ENCODE measurements at places on chromosomes 2 and 18.

DNA sequence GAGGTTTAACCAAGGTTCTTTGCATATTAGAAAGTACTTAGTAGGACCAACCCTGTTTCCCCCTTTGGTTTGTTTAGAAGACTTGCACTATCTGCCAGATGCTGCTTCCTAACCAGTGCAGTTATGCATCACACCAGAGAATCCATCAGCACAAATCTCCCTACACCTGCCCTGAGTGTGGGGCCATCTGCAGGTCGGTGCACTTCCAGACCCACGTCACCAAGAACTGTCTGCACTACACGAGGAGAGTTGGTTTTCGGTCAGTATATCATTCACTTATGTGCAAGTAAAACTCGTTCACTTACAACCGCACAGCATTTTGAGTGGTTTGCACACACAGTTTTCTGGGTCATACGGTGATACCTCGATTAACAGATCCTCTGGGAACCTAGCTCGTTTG is 69.7 kb downstream of the ZNF532 start:
- DNase-seq: no peak

- no peak for DNase-seq
These were observed 314.4 kb upstream of the NT5C1B start for GRCh38 chr2:18903750-18904149.

- no peak for DNase-seq
These were observed 200.6 kb downstream of the PPP1R1C start for GRCh38 chr2:182186132-182186735.

DNA sequence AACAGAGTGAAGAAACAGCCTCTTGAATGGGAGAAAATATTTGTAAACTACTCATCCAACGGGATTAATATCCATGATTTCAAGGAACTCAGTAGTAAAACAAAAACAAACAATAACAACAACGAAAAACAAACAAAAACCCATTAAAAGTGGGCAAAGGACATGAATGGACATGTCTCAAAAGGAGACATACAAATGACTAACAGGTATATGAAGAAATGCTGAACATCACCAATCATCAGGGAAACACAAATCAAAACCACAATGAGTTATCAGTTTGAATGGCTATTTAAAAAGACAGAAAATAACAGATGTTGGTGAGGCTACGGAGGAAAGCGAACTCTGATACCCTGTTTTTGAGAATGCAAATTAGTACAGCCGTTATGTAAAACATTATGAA is 224.8 kb upstream of the NRXN1 start:
- no peak for DNase-seq

GRCh38 chr2:169664978-169665930 is 29.0 kb downstream of the CFAP210 start:
- no peak for DNase-seq

DNA sequence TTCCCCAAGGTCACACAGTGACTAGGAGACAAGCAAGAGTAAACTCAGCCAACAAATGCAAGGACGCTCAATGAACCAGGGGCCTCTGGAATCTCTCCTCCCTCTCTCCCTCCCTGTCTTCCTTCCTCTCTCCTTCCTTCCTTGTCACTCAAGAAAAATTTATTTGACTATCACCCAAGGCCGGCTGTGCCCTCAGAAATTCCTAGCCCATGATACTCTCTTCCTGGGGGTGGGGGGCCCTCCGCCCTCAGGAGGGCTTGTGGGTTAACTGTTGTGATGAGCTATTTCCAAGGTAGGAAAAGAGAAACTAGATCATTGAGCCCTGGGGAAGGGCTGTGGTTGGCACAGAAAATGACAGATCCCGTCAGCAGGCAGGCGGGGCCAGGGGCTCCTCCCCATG is 21.7 kb downstream of the INHBB start:
- no peak for DNase-seq

GRCh38 chr2:231957913-231958763 is 3.4 kb upstream of the DIS3L2 start:
- no peak for DNase-seq

DNA sequence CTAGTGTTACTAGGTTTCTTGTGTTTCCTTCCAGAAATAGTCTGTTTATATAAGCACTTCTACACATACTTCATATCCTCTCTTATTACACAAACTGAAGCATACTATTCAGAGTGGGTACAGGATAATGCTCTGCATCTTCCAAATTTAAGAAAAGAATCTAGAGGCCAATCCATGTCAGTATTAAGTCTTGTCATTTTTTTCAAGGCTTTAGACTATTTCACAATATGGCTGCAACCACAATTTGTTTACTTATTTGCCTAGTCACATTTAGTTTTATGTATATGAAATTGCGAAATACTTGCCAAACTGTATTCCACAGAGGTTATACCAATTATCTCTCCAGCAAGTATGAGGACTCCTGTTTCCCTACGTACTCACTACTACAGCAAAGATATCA is 27.9 kb downstream of the IWS1 start:
- no peak for DNase-seq

GRCh38 chr2:1740716-1741589 is 3.4 kb downstream of the PXDN start:
- DNase-seq: no peak

GRCh38 chr2:9631878-9632700 is 1.3 kb upstream of the YWHAQ start:
- DNase-seq: no peak

DNA sequence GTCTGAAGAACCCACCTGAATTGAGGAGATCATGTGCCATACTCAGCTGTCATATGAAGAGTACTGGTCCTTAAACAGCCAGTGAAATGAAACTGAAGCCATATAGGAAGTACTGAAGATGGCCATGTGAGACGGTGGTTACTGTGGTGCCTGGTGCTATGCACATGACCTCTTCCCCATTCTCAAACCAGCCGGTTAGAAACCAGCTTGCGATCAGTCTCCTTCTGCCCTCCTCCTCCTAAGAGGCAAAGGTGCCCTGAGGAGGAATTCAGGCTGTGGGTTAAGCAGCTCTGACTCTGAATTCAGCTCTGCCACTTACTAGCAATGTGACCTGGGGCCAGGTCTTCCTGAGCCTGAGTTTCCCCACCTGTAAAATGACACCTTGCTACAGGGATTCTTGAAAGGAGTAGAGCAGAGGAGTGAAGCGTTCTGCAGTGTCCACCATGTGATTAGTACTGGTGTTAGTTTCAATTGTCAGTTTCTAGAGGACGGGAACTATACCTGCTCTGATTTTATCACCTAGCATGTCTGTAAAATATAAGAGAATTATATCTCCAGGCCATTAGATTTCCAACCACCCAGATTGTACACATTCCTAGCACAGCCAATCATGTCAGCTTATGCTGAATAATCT is 5.1 kb downstream of the FECH start:
- no peak for DNase-seq

DNA sequence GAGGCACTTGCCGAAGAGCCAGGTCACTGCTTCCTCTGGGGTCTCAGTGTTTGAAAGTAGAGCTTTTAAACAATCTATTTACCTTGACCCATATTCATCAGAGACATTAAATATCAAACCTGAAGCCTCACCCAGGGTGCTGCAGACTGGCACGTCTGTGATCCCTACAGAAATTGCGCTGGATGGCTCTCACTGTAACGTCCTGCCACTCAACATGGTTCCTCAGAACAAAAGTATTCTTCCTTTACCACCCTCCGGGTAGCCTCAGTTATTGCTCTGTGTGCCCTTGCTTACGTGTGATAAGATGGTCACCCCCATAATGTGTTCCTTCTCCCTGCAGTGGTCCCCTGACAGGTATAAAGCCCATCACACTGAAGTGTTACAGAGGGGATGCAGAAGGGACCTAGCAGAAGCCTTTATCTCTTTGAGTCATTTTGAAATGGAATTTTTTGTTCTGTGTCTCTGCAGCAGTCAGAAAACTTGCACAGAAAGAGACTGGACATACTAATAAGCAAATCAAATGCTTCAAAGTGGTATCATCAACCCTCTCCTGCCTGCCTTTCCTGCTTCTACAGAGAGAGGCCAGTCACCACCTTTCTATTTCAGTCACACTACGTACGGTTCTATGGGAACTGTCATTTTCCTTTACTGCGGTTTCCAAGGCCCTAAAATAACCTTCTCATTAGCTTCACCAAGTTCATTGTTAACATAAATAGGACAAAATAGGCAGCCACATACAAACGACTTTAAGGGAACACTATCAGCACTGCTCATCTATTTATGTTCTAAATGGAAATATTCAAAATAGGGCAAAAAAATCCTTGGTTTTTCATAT is 86.8 kb downstream of the METTL8 start:
- DNase-seq: no peak

GRCh38 chr2:66895206-66895605 is 460.3 kb downstream of the MEIS1 start:
- DNase-seq: no peak

GRCh38 chr2:191566344-191566743 is 111.6 kb upstream of the NABP1 start:
- peak; percentile 35 for DNase-seq

- DNase-seq: no peak
These were observed 59.4 kb upstream of the MSTN start for GRCh38 chr2:190121971-190122370.

DNA sequence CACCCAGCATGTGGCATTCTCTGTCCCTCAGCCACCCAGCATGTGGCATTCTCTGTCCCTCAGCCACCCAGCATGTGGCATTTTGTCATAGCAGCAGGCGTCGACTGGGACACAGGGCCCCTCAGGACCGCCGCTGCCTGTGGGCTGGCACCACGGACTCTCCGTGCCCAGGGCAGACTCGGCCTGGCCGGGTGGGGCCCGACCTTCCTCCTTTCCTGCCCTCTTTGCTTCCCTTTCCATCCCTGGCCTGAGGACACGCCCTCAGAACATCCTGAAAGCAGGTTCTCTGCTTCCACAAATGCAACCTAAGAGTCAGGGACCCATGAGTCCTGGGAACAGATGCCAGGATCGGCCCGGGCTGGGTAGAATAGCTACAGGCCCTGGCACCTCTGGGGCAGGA is 291.4 kb upstream of the SALL3 start:
- no peak for DNase-seq

DNA sequence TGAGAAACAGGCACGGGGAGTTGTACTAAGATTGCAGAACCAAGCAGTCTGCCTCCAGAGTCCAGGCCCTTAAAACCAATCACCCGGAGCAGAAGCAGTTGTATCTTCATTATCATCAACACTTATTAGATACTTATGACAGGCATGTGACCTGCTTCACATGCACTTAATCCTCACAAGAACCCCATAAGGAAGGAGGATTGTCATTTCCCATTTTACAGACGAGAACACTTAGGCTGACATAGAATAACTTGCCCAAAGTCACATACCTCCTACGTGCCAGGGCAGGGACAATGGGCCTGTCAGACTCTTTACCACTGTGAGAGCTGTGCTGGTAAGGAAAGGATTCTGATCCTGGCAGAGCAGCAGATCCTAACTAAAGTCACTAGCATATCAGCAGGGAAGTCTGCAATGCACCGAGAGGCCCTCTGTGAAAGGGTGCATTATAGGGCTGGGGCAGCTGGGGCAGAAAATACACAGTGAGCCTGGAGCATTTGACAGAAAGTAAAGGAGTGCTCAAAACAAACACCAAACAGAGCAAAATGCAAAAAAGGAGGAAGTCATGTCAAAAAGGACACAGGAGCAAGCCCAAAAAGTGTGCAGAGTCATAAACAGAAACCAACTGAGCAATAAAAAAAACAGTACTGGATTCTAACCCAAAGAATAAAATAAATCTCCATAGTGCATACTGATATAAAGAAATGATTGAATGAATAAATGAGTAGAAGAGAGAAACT is 55.9 kb upstream of the SP3 start:
- no peak for DNase-seq

GRCh38 chr2:234405462-234405861 is 91.4 kb downstream of the ARL4C start:
- DNase-seq: no peak

DNA sequence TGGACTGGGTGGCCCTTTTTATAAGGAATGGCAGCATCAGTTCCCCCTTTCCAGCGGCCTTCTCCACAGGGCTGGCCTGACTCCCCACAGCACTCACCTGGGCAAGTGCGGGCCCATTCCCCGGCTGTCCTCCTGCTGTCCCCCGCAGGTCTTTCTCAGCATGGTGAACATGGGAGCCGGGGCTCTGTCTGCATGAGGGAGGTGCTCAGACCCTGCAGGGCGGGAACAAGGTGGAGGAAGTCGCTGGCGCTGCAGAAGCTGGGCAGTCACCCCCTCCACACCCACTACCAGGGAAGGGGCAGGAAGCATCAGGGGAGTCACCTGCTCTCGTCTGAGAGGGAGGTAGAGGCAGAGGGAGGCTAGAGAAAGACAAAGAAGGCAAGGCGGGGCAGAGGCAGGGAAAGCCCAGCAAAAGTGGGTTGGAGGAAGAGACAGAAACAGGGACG is 12.2 kb downstream of the HES6 start:
- no peak for DNase-seq

GRCh38 chr2:144448389-144449027 is 71.4 kb downstream of the ZEB2 start:
- DNase-seq: no peak

GRCh38 chr18:70397259-70397925 is 108.5 kb downstream of the SOCS6 start:
- no peak for DNase-seq

DNA sequence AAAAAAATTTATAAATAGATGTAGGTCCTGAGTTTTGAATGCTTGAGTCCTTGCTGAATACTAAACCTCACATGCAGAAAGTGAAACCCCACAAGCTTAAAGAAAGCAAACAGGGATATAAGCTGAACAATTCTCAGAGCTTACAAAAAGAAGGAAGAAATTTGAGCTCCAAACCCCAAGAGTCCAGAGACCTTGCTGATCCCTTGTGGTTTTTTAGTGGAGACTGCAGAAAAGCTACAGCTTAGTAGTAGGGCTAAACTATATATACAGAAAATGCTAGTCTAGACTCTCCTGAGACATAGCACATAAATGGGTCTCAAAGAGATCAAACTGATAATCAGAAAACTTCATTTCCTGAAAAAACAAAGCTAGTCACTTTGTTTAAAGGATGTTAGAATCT is 1548.1 kb upstream of the ZEB2 start:
- no peak for DNase-seq

DNA sequence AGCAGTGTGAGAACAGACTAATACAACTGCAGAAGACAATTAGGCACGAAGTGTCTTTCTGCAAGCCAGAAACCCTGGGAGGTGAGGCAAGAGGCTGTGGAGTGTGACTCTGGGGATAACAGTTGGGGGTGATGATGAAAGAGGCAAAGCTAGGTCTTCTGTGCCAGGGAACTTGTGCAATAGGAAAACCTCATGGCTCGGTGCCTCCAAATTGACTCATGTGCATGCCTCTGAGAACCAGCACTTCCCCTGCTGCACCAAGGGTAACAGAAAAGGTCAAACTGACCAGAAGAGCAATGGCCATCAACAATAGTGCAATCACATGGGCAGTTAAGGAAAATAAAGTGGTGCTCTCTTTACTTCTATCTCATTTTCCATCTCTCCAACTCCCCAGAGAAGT is 136.4 kb downstream of the SCG2 start:
- no peak for DNase-seq

DNA sequence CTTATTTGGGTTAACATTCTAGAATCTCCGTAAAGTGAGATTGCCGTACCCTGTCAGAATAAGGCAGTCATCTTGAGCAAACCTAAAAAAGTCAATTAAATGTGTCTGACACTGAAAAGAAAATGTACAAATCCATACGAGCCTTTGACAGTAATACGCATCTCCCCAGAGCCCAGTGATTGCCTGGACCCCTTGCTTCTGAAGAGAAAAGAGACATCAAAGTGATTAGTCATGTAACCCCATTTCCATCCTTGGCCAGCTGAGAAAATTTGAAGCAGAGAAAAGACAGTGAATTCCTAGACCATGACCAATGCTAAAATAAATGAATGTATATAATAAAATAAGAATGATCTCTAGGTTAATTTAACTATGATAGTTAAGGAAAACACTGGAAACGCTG is 1499.4 kb downstream of the SUCLG1 start:
- no peak for DNase-seq
